SJSA1 (cell line): ENCODE measurements at places on chromosomes 16 and 17.

DNA sequence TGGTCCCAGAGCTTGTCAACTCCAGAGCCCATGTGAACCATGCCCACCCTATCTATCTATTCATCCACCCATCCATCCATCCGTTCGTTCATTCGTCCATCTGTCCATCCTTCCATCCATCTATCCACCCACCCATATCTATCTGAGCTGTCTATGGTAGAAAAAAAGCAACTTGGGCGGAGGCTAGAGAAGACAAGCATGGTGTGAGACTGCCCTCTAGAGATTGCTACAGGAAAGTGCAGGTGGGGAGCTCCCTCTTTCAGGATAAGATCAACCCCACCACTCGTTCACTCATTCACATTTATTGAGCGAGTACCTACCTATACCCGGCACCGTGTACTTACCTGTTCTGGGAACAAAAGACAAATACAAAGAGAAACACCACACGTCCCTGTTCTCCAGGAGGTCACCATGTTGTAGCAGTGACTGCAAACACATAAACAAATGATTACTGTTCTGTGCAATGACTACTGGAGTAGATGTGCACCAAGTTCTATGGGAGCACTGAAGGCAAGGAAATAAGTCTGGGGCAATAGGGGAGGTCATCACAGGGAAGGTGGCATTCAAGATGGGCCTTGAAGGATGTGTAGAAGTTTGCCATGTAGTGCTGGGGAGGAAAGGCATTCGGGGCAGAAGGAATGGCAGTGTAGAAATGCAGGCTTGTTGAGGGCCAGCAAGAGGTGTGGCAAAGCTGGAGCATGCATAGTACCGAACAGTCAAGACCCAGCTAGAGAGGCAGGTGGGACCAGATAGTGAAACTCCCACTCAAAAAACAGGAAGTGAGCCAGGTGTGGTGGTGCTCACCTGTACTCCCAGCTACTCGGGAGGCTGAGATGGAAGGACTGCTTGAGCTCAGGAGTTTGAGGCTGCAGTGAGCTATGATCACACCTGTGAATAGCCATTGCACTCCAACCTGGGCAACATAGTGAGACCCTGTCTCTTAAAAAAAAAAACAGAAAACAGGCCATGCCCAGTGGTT lies 13.4 kb upstream of the ATP5MC1 start:
- DNase-seq: peak; percentile 68

GRCh38 chr16:84832488-84833143 lies 12.8 kb downstream of the CRISPLD2 start:
- peak; percentile 72 for DNase-seq

GRCh38 chr16:77723108-77723514 lies 797 bp downstream of the NUDT7 start:
- no peak for DNase-seq

DNA sequence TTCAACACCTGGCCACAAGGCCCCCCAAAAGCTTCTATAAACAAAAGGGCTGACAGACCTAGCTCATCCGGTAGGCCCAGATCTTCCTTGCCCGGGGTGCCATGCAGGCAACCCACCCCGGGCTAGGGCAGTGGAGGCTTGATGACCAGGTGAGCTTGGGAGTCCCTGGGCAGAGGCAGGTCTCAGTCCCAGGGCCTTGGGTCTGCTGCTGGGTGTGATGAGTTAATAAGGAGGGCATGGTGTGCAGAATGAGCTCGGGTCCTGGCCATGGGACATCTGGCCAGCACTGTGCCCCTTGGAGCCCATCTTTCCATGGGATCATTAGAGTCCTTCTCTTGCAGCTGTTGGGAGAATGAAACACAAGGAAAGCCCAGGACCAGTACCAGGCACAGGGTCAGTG lies 20.2 kb upstream of the MPRIP start:
- no peak for DNase-seq

- peak; percentile 43 for DNase-seq
Measured at GRCh38 chr17:44363613-44364159, at the start of gene FAM171A2. Gene FAM171A2 (minus strand): TSS chr17:44363853. CDS start chr17:44363714, 139 bp downstream.

GRCh38 chr17:81200695-81201580 lies 21.8 kb downstream of the CEP131 start:
- peak; percentile 82 for DNase-seq

GRCh38 chr16:67246756-67247191 lies 507 bp downstream of the FHOD1 start:
- no peak for DNase-seq

- DNase-seq: no peak
Measured at GRCh38 chr17:1474402-1475189, 17.9 kb downstream of the MYO1C start.

DNA sequence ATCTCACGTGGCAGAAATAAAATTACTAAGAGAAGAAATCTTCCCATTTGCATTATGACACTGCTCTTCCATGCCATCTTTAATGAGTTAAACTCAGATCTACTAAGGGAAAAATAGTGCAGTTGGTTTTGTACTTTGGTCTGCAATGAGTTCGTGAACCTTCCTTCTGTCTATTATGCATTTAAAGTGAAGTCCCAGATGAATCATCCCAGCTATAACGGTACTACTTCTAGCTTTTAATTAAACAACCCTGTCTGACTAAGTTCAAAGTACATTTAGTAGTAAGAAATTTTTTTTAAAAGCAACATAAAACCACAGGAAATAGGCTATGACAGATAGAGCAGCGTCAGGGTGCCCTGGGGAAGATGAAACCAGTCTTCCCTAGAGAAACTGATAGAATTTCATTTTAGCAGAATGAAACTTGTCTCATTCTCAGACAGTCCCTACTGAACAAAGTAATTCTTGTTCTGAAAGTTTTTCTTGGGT lies 1.8 kb downstream of the TMIGD1 start:
- peak; percentile 57 for DNase-seq

- DNase-seq: no peak
Measured at GRCh38 chr16:50059669-50060068, 6.1 kb upstream of the HEATR3 start.

- peak; percentile 99 for DNase-seq
Measured at GRCh38 chr17:81034779-81035520, at the start of gene BAIAP2. Gene BAIAP2 (plus strand): TSS chr17:81035151. CDS start chr17:81035255, 104 bp downstream.

DNA sequence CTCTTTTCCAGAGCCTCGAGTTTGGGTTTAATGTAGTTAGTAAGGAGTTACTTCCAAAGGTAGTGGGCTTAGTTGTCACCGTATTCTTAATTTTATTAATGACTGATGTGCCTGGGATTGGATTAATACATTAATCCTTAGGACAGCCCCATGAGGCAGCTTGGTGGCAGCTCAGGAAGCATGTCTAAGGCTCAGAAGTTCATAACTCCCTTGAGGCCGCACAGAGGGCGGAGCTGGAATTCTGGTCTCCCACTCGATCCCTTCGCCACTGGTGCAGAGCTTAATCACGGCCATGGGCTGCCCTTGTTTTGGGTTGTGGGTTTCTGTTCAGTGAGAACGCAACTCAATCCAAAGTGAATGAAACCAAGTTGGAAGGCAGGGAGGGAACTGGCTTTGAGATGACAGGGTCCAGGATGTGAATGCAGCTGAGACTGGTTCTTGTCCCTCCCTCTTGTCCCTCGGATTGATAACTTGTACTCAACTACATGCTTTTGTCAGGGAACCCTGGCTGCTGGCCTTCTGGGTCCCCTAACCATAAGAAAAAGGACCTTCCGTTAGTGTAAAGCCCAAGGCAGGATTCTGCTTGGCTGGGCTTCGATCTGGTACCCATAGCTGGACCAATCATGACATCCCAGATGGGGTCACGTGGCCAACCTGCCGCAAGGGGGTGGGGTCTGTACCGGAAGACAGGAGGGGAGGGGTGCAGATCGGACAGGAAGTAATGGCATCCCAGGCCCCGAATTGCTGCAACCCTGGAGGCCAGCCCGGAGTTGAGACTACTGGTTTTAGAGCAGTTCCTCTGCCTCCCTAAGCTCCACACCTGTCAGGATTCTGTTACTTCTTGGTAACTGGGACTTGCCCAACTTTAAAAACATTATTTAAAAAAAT lies 45.4 kb downstream of the SNX20 start:
- DNase-seq: no peak

GRCh38 chr17:73308017-73308823 lies 3.6 kb downstream of the CDC42EP4 start:
- peak; percentile 92 for DNase-seq

DNA sequence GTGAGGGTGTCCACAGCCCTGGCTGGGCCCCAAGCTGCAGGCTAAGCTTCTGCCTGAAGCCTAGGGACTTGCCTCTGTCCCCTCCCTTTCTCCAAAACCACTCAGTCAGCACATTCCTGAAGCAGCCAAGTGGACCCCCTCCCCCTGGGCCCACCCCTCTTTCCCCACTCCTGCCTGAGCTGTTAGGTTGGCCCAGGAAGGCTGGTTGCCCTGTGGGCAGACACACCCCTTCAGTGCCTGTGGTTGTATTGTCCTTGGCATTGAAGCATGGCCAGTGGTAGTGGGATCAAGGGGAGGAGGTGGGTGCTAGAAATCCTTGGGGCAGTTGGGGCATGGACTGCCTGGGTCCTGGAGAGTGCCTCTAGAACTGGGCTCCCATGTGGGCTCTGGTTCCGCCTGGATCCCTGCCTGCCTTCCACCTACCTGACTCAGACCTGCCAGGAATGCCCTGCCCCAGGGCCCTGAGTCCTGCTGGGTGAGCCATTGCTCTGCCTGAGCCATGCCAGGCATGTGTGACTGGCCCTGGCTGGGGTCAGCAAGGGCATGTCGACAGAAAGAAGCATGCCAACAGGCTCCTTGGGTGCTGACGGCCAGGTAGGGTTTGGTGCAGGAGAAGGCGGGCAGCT lies 2.1 kb downstream of the TRAF4 start:
- DNase-seq: no peak

DNA sequence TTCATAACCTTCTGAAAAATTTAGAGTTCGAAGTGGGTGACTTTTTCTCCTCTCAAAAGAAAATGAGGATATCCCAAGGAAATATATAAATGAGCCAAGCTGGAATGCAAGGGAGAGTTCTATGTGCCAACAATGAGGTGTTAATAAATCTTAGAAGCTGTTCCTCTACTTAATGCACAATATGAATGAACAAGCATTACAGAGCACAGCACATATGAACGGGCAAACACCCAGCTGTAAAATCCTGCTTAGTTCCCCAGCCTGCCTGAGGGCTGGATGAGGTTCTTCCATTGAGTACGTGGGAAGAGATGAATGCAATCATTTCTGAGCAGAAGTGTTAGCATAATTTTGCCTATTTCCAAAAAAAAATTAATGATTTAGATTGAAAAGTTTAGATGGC lies 58.1 kb downstream of the WDR59 start:
- DNase-seq: no peak

- no peak for DNase-seq
Measured at GRCh38 chr17:18859256-18859655, 1.3 kb downstream of the PRPSAP2 start.

DNA sequence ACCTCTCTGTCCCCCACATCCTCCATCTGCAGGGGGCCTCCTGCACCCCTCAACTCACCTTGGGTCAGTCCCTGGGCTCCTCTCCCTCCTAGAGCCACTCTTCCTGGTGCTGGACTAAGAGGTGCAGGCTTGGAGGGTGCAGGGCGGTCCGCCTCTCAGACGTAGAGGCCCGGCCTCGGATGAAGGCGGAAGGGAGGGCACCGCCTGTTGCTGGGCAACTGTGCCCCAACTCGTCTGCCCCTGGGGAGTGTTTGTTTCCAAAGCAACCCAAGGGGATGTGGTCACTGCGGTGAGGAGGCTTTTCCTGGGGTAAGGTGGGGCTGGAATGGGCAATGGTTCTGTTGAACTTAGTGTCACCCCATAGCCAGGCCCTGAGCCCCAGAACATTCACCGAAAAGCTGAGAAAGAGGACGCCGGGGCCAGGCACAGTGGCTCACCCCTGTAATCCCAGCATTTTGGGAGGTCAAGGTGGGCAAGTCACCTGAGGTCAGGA lies at the start of gene C16orf54:
C16orf54 (minus strand) TSS at position 138 of the 493 bp plus-strand sequence. CDS start 1,039 bp downstream, outside the sequence.
- no peak for DNase-seq

DNA sequence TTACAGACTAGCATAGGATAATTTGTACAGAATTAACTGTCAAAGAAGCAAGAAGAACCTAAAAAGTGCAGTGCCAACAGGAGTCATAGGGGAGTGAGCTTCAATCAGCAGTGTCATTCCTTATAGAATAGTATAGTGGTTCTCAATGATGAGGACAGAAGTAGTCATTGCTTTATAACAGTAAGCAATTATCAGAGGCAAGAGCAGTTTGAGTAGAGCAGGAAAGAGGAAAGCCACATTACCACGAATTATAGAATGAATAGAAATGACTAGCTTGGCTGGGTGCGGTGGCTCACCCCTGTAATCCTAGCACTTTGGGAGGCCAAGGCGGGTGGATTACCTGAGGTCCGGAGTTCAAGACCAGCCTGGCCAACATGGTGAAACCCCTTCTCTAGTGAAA lies 209.7 kb upstream of the TBX2 start:
- no peak for DNase-seq

- no peak for DNase-seq
Measured at GRCh38 chr16:72952811-72953271, 95.1 kb downstream of the ZFHX3 start.

- DNase-seq: no peak
Measured at GRCh38 chr17:48054238-48055185, 6.4 kb downstream of the NFE2L1 start.

- DNase-seq: peak; percentile 91
Measured at GRCh38 chr17:77834170-77835115, 124.1 kb upstream of the TNRC6C start.
